Activated CD4-positive, alpha-beta T cell treated with anti-CD3 and anti-CD28 coated beads, Interleukin-2, amount 10 ng/mL, durations not matched to agents 7 days and 5 days (primary cell): ENCODE measurements at places on chromosomes 7 and 10.

GRCh38 chr7:155263051-155263450 is 34.6 kb upstream of the INSIG1 start:
- DNase-seq: no peak

GRCh38 chr10:28343252-28343651 is 40.4 kb upstream of the MPP7 start:
- DNase-seq: no peak

GRCh38 chr7:55465691-55466090 is 100.6 kb downstream of the LANCL2 start:
- DNase-seq: no peak

DNA sequence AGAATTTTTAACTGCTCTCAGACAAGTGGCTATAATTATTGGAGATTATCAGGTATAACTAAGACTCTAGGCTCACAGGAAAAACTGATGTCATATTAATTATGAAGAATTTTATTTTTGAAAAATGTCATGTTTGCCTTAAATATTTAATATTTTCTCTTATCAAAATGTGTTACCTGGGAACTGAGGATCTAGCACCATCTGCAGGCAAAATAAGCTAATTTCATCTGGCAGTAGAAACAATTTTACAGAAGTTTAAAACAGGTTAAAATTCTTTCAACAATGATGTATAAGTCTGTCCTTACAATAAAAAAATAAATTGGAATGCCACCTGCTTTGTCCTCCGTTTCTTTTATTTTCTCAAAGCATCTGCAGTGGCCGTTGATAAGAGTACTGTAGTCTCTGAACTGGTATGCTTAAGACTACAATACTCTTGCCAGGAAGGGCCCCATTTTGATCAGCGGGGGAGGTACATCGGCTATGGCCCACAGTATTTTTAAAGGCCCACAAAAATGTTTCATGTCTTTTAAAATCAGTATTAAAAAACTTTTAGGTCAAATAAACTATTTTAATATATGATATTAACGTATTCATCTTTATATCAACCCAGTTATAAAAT is 81.3 kb downstream of the VWDE start:
- DNase-seq: peak; percentile 39

GRCh38 chr7:124056234-124056633 is 23.4 kb upstream of the TMEM229A start:
- DNase-seq: no peak

GRCh38 chr7:47580811-47581331 is 1.0 kb downstream of the TNS3 start:
- no peak for DNase-seq

DNA sequence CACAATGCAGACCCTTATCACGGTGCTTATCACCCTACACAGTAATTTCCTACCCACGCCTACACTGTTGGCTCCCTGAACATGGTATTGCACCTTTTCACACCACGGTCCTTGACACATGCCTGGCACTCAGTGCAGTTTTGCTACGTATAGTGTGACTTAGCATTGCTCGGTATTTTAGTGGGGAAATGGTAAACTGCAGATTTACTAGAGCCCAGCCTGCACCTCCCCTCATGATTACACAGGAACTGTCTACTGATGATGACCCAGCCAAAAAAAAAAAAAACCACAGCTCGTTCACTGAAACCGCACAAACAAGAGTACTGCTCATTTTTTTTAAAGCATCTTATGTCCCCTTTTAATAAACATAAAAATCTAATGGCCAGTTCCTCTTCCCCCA is 124.2 kb upstream of the ZNF746 start:
- peak; percentile 23 for DNase-seq

GRCh38 chr10:91172348-91172747 is 48.1 kb upstream of the PCGF5 start:
- DNase-seq: no peak

DNA sequence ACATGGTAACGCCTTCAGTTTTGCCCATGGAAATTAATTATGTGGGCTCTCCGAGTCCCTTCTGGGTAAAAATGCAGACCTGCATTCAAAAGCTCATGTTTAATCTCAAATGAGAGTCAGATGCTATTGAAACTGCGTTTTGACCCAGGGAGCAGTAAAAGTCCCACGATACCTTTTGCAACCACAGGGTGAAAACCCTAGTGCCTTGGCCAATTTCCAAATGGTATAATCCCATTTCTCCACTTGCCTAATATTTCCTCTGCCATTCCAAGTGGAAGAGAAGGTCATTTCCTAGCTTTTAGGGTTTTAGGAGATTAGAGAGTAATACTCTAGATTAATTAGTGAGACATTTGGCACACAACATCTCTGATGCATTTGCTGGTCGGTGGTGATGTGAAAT is 132.5 kb downstream of the NRP1 start:
- no peak for DNase-seq

DNA sequence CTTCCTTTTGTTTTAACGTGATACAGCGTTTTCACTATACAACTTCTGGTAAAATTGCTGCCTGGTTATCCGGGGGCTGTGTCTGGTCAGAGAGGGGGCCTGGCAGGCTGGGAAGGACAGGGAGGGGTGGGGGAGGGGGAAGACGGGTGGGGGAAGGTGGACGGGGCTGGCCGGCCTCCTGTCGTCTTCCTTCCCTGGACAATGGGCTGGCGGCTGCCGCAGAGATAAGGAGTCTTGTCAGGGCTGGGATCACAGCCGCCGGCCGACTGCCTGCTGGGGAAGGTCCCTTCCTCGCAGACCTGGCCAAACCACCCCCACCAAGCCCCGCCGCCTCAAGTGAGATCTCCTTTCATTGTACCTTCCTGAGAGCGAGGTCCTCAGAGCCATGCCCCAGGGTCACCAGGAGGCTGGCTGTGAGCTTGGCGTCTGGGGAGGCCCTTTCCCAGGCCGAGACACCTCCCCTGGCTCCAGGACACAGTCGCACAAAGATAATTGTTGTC is 151.2 kb upstream of the TNRC18 start:
- DNase-seq: no peak

DNA sequence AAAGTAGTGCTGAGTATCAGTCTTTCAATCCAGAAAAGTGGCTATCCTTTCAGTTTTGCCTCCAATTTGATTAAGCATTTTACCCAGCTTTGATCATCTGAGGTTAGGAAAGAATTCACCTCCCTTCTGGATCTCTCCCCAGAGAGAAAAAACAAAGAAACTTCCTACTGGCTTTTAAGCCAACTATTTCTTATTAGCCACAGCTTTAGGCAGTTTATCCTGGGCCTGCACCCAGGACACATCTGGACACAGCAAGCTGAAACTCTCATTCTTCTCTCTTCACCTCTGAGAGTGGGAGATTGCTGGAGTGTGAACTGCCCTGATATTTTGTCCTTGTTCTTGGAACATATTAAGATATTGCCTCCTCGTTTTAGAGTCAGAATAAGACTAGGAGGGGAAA is 43.5 kb upstream of the LSM8 start:
- no peak for DNase-seq

DNA sequence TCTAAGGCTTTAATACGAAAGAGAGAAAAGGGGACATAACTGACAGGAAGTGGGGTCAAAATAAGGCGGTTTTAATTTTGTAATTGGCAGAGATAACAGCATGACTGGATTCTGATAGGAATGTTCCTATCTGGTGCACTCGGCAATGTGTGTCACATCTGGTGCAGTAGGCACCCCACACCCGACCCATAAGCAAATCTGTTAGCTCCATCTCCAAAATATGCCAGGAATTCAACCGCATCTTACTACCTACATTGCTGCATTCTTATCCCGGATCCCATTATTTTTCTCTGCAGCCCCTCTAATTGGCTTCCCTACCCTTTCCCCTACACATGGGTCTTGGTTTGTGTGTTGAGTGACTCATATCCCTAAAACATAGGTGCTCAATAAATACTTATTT is 19.1 kb upstream of the GALNT11 start:
- DNase-seq: no peak

GRCh38 chr7:55878691-55879090 is 8.6 kb upstream of the ZNF713 start:
- DNase-seq: no peak

- no peak for DNase-seq
These were observed 13.0 kb downstream of the MXI1 start for GRCh38 chr10:110220398-110220797.

- DNase-seq: no peak
These were observed 552.8 kb downstream of the ANKRD7 start for GRCh38 chr7:118777308-118777707.

GRCh38 chr10:67978749-67979148 is 94.3 kb downstream of the SIRT1 start:
- DNase-seq: no peak

DNA sequence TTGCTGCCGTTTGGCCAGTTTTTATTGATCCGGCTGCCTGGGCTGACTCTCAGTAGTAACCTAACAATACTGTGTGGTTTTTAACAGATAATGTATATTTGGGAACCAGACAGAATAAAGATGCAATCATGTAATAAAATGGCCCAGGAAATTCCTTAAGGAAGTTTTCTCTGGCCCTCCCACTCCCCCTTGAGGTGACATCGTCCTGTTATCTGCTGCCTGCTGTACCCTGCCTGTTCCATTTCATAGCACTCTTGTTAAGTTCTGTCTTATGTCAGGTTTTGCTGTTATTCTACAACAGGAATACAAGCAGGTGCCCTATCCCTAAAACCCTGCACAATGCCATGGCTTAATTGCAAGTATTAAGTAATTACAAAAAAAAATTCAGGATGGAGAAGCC is 12.5 kb downstream of the ITGB8 start:
- no peak for DNase-seq

DNA sequence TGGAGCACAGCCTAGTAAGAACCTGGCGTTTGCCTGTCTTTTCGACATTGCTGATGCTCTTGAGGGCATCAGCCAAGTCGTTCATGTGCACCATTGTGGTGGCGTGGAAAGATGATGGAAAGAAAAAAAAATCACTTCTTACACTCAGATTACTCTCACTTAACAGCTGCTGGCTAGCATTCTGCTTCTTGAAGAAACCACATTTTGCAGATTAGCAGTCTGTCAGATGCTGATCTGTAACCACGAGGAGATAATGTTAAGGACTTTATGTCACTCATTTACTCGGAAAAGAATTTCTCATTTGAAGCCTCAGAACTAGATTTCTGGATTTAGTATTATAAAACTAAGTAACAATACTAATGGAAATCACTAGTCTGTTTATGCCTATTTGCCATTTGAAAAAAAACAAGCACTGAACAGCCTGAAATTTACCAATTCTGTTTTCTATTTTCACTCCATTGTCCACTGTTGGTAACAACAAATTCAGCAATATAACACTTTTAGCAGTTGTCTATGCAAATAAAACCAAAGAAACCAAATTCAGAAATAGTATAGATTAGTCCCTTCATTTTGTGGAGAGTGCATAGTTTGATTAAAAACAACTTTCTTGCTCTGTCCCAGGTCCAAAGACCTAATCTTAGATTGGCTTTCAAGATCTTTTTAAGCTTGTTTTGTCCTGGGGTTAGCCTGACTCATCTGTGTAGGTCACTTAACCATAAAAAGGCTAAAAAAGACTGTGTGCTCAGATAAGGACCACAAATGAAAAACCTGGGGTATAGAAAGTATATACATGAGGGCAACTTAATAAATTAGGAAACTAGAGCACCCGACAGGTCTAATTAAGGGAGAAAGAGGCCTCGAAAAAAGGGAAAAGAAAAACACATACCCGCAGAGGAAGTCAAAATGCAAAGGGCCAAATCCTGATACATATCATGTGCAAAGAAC is 67.5 kb downstream of the NT5C2 start:
- no peak for DNase-seq
